ENCODE measurements at places on chromosomes 3 and 15.

DNA sequence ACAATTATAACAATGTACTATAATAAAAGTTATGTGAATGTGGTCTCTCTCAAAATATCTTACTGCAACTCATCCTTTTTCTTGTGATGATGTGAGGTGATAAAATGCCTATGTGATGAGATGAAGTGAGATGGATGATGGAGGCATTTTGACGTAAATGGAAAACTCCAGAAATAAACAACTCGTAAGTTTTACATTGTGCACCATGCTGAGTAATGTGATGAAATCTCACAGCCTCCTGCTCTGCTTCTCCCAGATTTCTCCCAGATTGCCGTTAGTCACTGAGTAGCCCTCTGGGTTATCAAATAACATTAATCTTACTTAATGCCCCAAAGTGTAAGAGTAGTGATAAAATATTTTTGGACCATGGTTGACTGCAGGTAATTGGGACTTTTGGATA is 64.8 kb upstream of the SLCO2A1 start:
- no peak for DNase-seq

DNA sequence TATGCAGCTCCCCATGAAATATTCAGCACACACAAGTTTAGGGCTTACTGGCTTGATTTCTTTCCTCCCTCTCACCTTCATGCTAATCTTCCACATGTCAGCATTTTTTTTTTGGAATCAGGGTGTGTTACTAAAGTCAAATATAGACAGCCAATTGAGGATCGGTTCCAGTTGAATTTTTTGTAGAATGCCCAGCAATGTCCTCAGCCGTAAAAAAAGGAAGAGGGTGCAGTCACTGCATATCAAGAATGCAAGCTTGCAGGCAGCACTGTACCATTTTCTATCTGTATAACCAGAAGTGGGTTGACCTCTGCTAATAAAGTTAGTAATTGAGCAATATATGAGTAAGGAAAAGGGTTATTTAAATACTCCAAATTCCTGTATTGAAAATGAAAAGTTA is 51.4 kb upstream of the CHMP2B start:
- DNase-seq = no peak

GRCh38 chr15:91696981-91697380 is 156.5 kb upstream of the SLCO3A1 start:
- DNase-seq = no peak

- DNase-seq = no peak
Measured at GRCh38 chr3:21446027-21446426, 305.0 kb downstream of the ZNF385D start.

GRCh38 chr3:50612970-50613846 is 1.6 kb upstream of the CISH start:
- no peak for DNase-seq

DNA sequence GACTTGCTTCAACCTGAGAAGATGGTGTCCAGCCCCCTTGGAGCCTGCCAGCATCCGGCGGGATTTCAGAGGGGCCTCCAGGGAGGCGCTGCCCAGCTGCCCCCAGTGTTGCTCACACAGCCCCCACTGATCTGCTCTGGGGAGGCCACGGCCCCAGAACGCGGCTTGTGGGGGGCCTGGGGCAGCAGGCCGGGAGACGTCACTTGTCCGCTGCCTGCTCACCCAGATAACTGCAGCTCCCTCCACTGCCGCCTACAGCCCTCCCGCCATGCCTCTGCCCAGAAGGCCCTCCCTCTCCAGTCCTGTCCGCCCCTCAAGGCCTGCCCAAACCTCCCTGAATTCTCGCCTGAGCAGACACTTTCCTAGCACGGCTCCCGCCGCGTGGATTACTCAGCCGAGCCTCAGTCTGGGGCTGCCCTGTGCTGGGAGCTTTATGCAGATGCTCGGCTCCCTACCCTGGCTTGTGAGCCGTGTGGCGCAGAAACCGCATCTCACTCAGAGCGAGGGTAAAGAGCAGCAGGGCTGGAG is 17.2 kb upstream of the ADIPOQ start:
- DNase-seq = no peak

DNA sequence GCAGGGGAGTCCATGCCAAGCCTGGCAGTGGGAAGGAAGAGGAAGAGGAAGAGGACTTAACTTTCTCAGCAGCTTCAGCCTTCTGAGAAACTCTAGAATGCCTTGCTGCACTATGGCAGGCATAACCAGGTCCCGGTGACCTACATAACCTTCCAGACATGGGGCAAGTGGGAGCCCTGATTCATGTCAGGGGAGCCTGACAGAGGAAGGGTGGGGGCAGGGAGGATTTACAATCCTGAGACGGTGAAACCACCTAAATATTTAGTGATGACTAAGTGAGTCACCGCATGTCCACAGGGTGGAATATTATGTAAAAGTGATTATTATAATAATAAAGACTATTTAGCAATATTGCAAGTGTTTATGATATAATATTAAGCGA is 46.7 kb downstream of the AMOTL2 start:
- peak; percentile 91 for DNase-seq

GRCh38 chr3:186642014-186642413 is 1.8 kb downstream of the FETUB start:
- DNase-seq = no peak

DNA sequence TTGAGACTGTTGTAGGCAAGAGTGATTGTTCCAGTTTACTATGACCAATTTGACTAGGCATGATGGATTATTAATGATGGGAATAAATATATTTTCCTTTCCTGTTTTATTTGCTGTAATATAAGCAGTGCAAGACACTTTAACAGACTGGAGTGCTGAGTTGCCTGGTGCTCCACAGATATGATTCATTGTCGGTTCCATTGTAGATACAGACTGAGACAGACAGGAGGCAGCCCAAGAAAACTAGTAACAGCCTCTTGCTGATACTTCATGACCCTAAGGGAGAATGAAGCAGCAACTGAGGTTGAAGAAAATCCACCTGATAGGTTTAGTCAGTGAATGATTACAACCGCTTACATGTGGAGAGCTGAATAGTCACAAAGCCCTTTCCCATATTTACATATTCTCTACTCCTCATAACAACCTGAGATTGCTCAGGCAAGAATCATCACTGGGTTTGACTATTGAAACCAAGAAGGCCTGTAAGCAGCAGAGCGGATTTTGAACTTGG is 235.1 kb upstream of the TPRG1 start:
- no peak for DNase-seq

- no peak for DNase-seq
Measured at GRCh38 chr3:123783050-123783689, 101.0 kb downstream of the MYLK start.

- no peak for DNase-seq
Measured at GRCh38 chr3:112925560-112925959, 49.3 kb downstream of the CD200R1 start.

GRCh38 chr3:168162172-168162571 is 66.4 kb upstream of the GOLIM4 start:
- no peak for DNase-seq

DNA sequence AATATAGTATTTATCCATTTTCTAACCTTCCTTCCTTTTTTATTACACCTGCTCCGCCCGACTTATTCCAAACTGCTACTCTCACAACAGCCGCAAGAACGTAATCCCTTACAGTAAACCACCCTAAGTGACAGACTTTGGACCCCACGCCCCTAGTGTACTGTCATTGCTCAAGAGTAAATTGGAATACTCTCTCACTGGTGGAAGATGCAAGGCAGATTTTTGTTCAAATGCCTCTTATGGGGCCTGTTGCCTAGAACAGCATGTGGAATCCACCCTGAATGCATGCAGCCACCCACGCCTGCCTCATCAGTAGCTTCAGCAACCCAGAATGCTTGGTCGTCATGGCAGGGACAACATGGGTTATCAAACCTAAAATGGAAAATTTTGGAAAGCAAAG is 226.2 kb upstream of the ST8SIA2 start:
- DNase-seq = no peak

DNA sequence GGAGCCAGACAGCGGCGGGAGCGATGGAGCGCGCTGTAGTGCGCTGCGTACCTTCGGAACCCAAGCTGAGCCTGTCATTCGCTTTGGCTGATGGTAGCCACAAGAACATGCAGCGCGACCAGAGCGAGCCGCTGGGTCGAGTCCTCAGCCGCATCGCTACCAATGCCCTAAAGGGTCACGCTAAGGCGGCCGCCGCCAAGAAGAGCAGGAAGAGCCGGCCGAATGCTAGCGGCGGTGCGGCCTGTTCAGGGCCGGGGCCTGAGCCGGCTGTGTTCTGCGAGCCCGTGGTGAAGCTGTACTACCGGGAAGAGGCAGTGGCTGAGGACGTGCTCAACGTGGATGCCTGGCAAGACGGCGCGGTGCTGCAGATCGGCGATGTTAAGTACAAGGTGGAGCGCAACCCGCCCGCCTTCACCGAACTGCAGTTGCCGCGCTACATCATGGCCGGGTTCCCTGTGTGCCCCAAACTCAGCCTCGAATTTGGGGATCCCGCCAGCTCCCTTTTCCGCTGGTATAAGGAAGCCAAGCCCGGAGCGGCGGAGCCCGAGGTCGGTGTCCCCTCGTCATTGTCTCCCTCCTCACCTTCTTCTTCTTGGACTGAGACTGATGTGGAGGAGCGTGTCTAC is 498 bp downstream of the PDE12 start:
- no peak for DNase-seq

DNA sequence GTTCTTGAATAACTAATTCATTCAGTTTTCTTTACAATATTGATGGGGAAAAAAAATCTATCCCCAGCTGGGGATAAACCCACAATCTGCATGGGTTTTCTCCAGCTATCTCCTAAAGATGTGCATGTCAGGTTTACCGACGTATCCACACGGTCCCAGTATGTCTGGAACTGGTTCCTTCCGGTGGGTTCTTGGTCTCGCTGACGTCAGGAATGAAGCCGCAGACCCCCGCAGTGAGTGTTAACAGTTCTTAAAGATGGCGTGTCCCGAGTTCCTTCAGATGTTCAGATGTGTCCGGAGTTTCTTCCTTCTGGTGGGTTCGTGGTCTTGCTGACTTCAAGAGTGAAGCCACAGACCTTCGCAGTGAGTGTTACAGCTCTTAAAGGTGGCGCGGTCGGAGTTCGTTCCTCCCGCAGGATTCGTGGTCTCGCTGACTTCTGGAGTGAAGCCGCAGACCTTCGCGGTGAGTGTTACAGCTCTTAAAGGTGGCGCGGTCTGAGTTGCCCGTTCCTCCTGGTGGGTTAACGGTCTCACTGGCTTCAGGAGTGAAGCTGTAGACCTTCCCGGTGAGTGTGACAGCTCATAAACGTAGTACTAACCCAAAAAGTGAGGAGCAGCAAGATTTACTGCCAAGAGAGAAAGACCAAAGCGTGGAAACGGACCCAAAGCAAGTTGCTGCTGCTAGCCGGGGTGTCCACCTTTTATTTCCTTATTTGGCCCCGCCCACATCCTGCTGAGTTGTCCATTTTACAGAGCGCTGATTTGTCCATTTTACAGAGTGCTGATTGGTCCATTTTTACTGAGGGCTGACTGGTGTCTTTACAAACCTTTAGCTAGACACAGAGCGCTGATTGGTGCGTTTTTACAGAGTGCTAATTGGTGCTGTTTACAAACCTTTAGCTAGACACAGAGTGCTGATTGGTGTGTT is 195.1 kb upstream of the NR2F2 start:
- no peak for DNase-seq

- DNase-seq = no peak
Measured at GRCh38 chr15:100783760-100784492, 95.7 kb upstream of the ALDH1A3 start.

- DNase-seq = no peak
Measured at GRCh38 chr3:98025392-98025945, 9.6 kb downstream of the GABRR3 start.

- DNase-seq = no peak
Measured at GRCh38 chr15:43774062-43774461, 2.7 kb downstream of the ELL3 start.

GRCh38 chr15:29270976-29271375 is 1.4 kb upstream of the NSMCE3 start:
- DNase-seq = peak; percentile 26
